Cardiac ventricle fibroblast (primary cell): ENCODE measurements at places on chromosomes 3 and 15. TPM values are rescaled to one million over a fixed set of nuclear protein-coding genes. Genes with fewer than 3 reads are reported as not detected.

The TM6SF1 gene
- total RNA-seq, result 1.7 TPM in 1 of 2 replicates, not detected in the other

The TTC21A gene
- total RNA-seq, result 0.64 and 1.3 TPM in 2 replicates

The SERINC4 gene
- not detected in 2 replicates for total RNA-seq

The MTFMT gene
- 16.2 and 21.5 TPM in 2 replicates for total RNA-seq

The FSTL1 gene
- 758 and 767 TPM in 2 replicates for total RNA-seq

The LMLN gene
- total RNA-seq, result 5.1 and 11.3 TPM in 2 replicates

The CAMKV gene
- not detected in 2 replicates for total RNA-seq

The GOLIM4 gene
- 51.8 and 53.2 TPM in 2 replicates for total RNA-seq

The SNURF gene
- 2.0 and 4.6 TPM in 2 replicates for total RNA-seq

The CHAC1 gene
- 4.2 and 6.1 TPM in 2 replicates for total RNA-seq

The PRTG gene
- total RNA-seq, result 0.87 and 2.9 TPM in 2 replicates

The SPTSSB gene
- total RNA-seq, result 0.44 TPM in 1 of 2 replicates, not detected in the other

The IFT122 gene
- total RNA-seq, result 18.0 and 20.9 TPM in 2 replicates

The RAB6B gene
- total RNA-seq, result 0.29 and 1.7 TPM in 2 replicates

The PEAK1 gene
- 43.5 and 58.8 TPM in 2 replicates for total RNA-seq

The INKA1 gene
- 1.6 and 4.9 TPM in 2 replicates for total RNA-seq

The SEMA5B gene
- not detected in 2 replicates for total RNA-seq

The CDHR4 gene
- total RNA-seq, result not detected in 2 replicates

The MEIS2 gene
- 58.5 and 76.8 TPM in 2 replicates for total RNA-seq

The USP13 gene
- 7.6 and 10.0 TPM in 2 replicates for total RNA-seq

The AADAC gene
- total RNA-seq, result 6.0 and 9.0 TPM in 2 replicates

The EPHB1 gene
- 0.06 and 0.15 TPM in 2 replicates for total RNA-seq

The FOXL2 gene
- total RNA-seq, result not detected in 2 replicates

The CERS3 gene
- not detected in 2 replicates for total RNA-seq

The PPARG gene
- total RNA-seq, result 60.0 and 70.3 TPM in 2 replicates

The DISP2 gene
- total RNA-seq, result 0.10 and 0.19 TPM in 2 replicates

The MKRN2OS gene
- not detected in 2 replicates for total RNA-seq

The PLCH1 gene
- not detected in 2 replicates for total RNA-seq

The WDR72 gene
- total RNA-seq, result not detected in 2 replicates

The GPR62 gene
- total RNA-seq, result 0.12 TPM in 1 of 2 replicates, not detected in the other

The CCDC80 gene
- total RNA-seq, result 829 and 895 TPM in 2 replicates

The ALDH1A3 gene
- total RNA-seq, result 59.3 and 74.9 TPM in 2 replicates

The PTPRG gene
- total RNA-seq, result 98.6 and 101 TPM in 2 replicates

The ARL14 gene
- not detected in 2 replicates for total RNA-seq

The EHHADH gene
- total RNA-seq, result 2.8 and 4.4 TPM in 2 replicates

The MRPL3 gene
- 78.8 and 93.4 TPM in 2 replicates for total RNA-seq

The RBMS3 gene
- 36.0 and 42.0 TPM in 2 replicates for total RNA-seq

The TLR9 gene
- total RNA-seq, result not detected in 2 replicates

The CD86 gene
- not detected in 2 replicates for total RNA-seq

The DPPA4 gene
- total RNA-seq, result not detected in 2 replicates

The FYCO1 gene
- total RNA-seq, result 19.7 and 26.5 TPM in 2 replicates

The CAMP gene
- not detected in 2 replicates for total RNA-seq

The RETNLB gene
- total RNA-seq, result not detected in 2 replicates

The ASB14 gene
- not detected in 2 replicates for total RNA-seq

The BFSP2 gene
- total RNA-seq, result not detected in 2 replicates

The TRAIP gene
- 1.1 and 7.3 TPM in 2 replicates for total RNA-seq

The FRMD4B gene
- 4.1 and 5.6 TPM in 2 replicates for total RNA-seq

The TMF1 gene
- 25.3 and 31.4 TPM in 2 replicates for total RNA-seq

The PPP1R14D gene
- not detected in 2 replicates for total RNA-seq

The SMCO1 gene
- not detected in 2 replicates for total RNA-seq

The MYZAP gene
- 0.81 and 0.83 TPM in 2 replicates for total RNA-seq

The NEDD4 gene
- total RNA-seq, result 13.4 and 15.4 TPM in 2 replicates

The THRB gene
- total RNA-seq, result 8.2 and 9.8 TPM in 2 replicates

The CCDC9B gene
- 0.44 and 1.3 TPM in 2 replicates for total RNA-seq

The SRGAP3 gene
- total RNA-seq, result 2.8 and 3.7 TPM in 2 replicates

The CADM2 gene
- not detected in 2 replicates for total RNA-seq
